ENCODE measurements at places on chromosomes 4 and X.

GRCh38 chr4:185344743-185345538 lies 50.8 kb downstream of the LRP2BP start:
- no peak for DNase-seq

GRCh38 chr4:117796677-117797076 lies 237.6 kb upstream of the NDST3 start:
- no peak for DNase-seq

DNA sequence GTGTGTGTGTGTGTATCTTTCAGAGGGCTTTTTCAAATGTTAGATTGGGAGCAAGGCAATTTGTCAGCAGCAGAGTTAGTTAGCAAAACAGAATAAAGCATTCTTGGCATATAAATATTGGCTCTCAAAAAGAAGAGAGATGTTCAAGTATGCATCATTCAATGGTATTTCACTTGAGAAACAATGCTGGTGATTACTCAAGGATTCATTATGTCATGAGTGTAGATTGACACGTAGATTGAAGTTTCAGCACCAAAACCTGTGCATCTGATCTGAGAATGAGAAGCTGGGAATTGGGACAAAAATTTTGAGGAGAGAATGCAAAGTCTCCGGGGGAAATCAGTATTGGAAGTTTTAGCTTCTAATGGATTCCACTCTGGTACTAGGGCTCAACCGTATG lies 241.4 kb downstream of the FRMPD4 start:
- DNase-seq: no peak

GRCh38 chrX:150032742-150033141 lies 94.5 kb upstream of the EOLA2 start:
- no peak for DNase-seq

- no peak for DNase-seq
Measured at GRCh38 chr4:88445252-88445651, 11.7 kb upstream of the HERC5 start.

DNA sequence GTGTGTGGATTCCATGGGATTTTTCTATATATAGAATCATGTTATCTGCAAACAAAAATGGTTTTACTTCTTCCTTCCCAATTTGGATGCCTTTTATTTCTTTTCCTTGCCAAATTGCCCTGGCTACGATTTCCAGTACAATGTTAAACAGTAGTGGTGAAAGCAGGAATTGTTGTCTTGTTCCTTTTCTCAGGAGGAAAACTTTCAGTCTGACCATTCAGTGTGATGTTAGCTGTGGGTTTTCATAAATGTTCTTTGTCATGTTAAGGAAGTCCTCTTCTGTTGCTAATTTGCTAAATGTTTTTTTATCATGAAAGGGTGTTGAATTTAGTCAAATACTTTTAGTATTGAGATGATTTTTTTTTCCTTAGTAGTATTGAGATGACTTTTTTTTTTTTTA lies 10.9 kb downstream of the SAP30 start:
- no peak for DNase-seq

DNA sequence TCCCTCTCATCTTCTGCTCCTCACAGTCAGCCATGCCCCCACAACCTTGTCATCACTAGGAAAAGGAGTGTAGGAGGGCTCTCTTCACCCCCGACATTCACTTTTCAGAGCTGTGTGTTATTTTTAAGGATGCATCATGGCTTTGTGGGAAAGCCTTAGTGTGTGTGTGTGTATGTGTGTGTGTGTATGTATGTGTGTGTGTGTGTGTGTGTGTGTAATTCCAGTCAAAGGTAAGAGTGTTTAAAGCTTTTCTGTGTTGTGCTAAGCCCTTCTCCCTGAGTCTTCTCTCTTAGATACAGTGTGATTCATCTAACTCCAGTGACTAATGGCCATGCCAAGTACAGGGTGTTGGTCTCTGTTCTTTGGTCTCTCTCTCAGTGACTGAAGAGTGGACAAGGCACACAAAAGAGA lies 76.6 kb downstream of the CHIC2 start:
- DNase-seq: no peak

DNA sequence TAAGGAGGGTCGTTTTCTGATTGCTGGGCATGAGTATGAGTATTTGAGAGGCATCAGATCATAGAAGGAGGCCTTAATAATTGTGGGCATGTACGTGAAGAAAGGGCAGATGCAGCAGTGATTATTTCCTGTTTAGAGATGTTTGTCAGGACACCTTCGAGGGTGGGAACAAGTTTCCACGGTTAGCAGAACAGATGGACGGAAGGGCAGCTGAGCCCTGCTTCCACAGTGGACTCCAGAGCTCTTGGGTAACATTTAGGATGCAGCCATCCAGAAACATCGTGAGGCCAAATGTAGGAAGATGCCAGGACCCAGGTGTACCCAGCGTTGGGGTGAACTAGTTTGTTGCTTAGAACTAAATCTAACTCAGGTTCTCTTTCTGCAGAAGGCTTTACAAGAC lies 231.3 kb upstream of the FAT1 start:
- DNase-seq: no peak

DNA sequence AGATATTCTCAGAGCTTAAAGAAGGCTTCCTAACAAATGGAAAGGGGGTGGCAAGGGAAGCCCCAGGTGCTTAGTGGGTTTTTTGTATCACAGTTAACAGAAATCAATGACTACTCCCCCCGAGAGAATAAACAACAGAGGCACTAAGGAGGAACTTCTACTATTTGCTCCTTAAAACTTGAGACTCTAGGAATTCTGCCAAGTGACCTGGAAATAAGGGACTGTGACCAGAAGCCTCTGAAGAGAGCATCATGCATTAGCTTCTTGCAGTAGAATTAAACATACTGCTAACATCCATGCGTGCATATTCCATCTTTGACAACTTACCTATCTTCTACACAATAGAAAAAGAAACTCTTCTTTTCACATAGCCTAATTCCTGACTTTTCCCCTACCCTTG lies 86.8 kb downstream of the CAMK2D start:
- no peak for DNase-seq

DNA sequence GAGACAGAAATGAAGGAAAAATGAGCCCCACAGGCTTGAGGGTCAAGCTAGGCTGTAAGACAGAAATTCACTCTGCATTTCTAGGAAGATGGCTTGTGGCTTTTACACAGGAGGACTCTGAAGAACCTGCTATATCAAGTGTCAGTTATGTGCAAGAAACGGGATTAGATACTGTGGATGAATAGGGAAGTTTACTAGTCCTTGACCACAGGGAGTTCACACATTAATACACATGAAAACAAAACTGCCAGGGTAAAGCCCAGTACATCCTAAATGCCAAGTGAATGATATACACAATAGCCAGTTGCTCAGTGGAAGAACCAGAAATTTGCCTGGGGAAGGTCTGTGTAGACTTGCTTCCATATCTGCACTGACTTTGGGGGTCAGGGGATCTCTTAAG lies 53.5 kb downstream of the TMEM131L start:
- no peak for DNase-seq

Data from AML-193 (cell line).